ENCODE measurements at places on chromosomes 1 and 21.

- no peak for DNase-seq
Observed at GRCh38 chr1:169786974-169787373, 7.7 kb downstream of the METTL18 start.

DNA sequence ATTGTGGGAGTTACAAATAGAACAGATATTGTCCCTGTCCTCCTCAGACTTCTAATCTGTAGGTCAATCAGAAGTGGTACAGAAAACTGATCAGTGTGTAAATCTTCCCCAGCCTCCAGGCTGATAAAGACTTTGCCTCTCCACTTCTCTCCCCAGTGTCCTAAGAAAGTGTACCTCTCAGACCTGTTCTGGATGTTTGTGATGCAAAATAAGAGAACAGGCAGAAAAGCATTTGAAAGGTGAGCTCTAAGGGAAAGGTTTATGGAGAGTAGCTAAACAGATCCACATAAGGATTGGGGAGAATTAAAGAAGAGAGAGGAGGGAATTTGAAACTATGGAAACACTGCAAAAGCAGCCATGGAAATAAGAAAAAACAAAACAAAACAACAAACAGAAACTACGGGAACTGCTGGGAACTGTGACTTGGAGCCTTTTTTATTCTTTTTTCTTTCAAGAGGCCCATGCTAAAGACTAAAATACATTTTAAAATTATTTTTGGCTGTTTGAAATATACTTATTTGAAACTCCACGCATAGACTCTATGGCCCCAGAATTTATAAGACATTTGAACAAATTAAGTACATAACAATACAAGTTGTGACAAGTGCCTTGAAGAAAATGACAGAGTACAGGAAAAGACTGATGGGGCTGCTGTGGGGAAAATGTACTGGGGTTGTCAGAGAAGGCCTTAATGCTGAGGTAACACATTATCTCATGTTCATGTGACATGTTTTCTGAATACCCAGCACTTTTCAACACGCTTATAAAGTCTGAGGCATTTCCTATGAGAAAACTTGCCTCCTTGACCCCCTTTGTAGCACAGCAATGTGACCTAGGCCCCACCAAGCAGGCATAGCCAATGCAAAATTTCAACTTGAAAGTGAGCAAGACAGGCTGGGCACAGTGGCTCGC, 51.2 kb downstream of the TRAF5 start:
- DNase-seq, result no peak

DNA sequence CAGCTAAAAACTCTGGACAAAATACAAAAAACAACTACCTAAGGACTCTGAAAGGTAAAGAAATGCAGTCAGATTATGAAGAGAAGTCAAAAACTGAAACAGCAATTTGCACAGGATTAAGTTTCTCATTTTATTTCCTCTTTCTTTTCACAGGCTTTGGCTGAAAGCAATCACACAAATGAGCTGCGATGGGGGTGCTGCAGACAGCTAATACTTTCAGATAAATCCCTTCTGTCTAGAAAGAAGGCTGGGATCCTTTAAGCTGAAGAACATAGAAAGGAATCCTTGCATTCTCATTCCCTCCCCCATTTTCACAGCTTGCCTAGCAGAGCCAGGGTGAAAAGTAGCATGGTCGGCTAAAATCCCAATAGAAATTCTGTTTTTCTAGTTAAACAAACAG, 32.0 kb upstream of the PRDX6 start:
- DNase-seq, result no peak

DNA sequence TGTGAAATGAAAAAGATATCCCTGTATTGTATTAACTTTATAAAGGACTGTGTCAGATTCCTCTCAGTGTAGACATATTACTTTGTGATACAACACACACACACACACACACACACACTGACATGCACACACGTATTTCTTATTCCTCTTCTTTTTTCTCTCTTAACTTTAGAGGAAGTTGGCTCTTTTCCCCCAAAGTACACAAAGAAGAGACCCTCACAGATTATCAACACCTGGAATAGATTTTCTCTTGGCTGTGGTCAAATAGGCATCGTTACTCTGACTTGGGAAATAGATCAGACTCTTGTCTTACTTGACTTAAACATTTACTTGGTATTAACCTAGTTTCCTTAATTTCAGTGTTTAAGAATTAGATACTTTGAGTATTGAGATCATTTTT, 792.8 kb downstream of the ADGRL2 start:
- DNase-seq, result no peak

DNA sequence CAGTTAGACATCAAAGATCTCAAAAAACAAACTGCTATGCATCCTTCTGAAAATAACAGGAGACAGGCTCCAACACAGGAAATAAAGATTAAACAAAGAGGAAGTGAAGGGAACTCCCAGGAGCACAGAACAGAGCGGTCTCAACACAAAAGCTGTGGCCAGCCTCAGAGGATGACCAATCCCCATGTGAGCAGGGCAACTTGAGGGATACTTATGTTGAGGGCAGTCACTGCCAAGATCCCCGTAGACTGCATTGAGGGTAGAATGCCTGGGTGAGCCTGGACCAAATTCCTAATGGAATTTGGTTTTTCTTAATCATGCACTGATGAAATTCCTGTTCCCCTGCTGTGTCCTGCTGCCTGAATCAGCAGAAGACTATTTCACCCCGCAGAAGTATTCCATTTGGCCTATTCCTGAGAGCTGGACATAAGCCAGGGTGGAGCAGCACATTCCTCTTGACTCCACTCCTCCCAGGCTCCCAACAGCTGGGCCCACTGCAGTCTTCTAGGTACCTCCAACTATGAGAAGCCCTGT, 49.0 kb downstream of the JAK1 start:
- DNase-seq, result no peak

- no peak for DNase-seq
Observed at GRCh38 chr1:11143907-11144306, 44.2 kb upstream of the EXOSC10 start.

DNA sequence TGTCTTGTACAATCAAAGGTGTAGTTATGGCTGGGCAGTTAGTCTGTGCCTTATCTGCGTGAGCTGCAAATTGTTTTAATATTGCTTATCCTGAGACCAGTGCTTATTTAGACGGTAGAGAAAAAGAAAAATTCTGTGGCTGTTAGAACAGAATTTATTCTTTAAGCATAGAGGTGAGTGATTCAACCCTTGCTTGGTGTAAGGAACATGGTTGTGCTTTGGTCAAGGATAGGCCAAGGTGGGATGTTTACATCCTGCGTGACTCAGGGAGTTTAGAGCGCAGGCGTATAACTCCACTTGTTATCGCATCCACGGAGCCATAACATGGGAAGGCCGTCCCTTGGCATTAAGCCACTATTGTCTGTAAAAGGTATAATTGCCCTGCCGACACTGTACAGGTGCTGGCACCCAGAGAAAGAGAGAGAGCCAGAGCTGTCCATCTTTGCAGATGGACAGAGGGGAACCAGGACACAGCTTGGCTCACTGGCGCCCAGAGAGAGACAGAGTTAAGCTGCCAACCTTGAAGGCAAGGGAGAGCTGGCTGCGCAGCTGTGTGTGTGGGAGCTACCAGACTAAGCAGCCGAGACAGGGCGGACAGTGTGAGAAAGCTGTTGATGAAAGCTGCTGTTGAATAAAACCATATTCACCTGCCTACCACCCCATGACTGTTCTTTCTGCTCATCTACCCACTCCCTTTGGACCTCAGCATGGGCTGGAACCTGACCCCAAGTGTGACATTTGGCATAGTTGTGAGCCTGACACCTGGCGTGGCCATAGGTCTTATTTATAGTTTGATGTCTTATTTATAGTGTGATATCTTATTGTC, 200.4 kb downstream of the DYRK1A start:
- no peak for DNase-seq

DNA sequence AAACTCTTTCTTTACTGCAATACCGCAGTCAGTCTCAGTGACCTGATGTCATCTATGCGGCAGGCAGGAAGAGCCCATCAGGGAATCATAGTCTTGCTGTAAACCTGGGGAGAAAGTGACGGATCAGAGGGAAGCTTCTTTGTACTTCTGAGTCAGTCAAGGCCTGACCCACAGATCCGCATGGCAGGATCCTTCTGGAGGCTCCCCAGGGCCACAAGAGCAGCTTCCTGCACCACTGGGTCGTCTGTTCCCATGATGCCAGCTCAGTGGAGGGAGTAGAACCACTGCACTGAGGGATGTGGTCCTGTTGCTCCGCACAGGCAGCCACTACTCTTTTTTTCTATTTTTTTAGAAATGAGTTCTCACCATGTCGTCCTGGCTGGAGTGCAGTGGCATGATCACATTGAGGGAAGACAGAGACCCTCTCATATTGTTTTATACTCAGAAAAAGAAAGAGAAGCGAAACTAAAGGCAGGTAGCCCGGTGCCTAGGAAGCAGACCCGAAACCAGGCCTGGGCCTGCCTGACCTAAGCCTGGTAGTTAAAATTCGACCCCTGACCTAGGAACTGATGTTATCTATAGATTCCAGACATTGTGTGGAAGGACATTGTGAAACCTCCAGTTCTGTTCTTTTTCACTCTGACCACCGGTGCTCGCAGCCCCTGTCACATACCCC, 6.3 kb upstream of the ERVH48-1 start:
- DNase-seq, result no peak

DNA sequence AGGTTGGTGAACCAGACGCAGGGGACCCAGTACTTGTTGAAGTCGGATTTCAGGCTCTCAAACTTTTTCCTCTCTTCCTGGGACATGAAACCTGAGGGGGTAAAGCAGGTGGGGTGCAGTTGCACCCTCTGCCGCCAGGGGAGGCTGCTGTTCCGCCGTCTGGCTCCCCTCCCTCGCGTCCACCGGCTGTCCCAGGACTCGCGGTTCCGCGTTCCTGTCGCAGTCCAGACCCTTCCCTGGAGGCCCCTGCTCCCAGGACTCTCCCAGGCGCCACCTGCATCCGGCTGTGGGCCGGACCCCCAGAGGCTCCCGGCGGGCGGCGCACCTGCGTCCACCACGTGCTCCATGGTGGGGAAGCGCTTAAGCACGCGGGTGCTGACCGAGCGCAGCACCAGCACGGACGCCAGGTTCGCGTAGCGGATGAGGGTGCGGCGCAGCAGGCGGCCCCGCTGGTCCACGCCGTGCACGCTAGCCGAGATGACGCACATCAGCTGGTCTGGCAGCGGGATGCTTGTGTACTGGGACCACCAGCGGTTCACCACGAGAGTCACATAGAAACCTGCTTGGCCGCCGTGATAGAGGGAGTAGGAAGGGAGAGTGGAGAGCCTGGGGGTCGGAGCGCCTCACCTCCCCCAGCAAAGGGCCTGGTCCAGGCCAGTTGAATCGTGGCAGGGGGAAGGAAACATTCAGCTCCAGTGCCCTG, 1.7 kb downstream of the BEST4 start:
- no peak for DNase-seq

- DNase-seq, result no peak
Observed at GRCh38 chr1:209621741-209622655, 30.2 kb downstream of the LAMB3 start.

DNA sequence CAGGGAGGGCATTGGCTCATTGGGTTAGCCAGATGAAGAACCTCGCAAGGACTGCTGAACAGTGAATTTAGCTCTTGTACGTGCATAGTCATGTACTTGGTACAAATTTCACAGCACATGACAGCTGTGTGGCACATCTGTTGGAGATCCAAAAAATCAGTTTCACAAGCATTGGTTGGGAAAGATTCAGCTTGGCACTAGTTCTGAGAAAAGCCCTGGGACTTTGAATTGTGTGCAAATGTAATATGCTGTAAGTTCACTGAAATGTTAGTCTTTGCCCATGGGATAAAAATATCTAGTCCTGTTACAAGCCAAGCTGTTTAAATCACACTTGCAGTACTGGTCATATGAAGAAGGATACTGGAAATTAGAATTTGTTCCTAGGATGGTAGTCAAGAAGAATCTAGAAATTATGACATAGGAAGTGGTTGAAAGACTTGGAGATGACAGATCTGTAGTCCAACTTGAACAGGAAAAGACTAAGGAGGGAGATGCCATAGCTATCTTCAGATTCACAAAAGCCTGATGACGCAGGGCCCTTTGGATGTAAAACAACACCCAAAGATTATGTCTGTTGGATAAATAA, 19.2 kb downstream of the LAMC2 start:
- no peak for DNase-seq

- no peak for DNase-seq
Observed at GRCh38 chr1:27513528-27513927, 23.6 kb upstream of the WASF2 start.

DNA sequence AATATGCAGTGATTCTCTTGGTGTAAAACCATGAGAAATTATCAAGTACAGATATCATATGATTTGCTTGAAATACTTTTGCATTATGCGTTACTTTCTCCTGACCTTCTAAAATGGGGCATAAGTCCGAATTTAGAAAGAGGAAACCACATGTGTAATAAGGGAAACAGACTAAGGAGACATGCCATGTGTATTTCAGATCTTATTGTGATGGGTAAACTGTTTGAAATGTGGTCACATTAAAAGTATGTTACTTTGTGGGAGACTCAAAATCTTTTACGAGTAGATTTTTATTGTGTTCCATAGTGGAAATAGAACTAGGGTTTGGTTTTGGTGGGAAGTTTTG, 173.0 kb downstream of the NFIA start:
- DNase-seq, result no peak

DNA sequence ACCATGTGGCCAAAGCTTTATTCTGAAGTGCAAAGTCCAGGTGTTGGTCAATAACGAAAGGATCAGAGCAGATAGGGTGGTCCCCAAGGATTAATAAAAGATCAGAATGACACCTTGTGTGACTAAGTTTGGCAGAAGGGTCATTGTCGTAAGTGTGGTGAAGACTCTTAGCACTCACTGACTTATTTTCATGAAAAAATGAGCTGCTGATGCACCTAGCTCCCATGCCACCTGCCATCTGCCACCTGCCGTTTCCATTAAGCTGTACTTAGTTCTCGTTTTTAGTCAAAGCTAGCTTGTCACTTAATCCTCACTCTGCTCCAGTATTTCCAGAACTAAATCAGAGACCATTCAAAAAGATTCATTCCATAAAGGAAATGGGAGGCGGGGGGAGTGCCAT, 112.6 kb downstream of the SEC16B start:
- DNase-seq, result no peak

DNA sequence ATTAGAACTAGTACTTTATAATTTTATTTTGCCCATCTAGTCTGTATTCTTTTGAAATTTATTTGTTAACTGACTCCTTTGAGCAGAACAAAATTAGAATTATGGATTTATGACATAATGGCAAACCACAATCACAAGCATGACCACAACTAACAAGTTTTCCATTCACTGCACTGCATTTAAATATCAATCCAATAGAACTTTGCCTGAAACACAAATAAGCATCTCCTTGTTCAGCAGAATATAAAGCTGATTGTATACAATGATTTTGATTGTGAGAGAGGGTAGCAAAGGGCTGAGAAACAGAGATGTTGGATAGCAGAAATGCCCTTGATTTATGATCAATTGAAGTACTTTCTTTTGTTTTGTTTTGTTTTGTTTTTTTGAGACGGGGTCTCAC, 495.5 kb upstream of the RGS18 start:
- no peak for DNase-seq

GRCh38 chr1:35001743-35002142, 16.6 kb upstream of the TMEM35B start:
- no peak for DNase-seq

- DNase-seq, result no peak
Observed at GRCh38 chr1:84947536-84948410, 49.1 kb downstream of the MCOLN2 start.

Measured in nucleus accumbens (tissue), 56 donors.